Fibroblast of villous mesenchyme (primary cell): ENCODE measurements at places on chromosomes 6 and 20.

- no peak for DNase-seq
Observed at GRCh38 chr20:48751871-48752270, 75.9 kb downstream of the PREX1 start.

DNA sequence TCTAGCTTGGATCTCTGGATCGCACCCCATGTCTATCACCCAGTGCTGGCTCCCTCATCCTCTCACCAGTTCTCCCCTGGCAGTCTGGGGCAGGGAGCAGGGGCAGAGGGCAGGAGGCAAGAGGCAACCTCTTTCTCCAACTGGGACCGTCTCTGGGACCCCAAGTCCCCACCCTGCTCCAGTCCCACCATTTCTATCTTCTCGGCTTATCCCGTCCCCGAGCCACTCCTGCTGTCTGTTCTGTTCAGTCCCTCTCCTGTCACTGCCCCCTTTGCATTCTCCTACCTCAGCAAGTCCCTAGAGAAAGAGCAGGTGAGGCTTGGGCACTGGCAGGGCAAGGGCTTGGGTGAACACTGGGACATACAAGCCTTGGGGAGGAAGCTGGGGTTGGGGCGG is 625 bp upstream of the TNXB start:
- DNase-seq = no peak

GRCh38 chr6:28497306-28497705 is 18.3 kb downstream of the GPX6 start:
- DNase-seq = no peak

GRCh38 chr6:88426005-88426404 is 259.9 kb upstream of the CNR1 start:
- DNase-seq = no peak

- peak; percentile 34 for DNase-seq
Observed at GRCh38 chr20:57432862-57433491, 41.8 kb downstream of the RBM38 start.

DNA sequence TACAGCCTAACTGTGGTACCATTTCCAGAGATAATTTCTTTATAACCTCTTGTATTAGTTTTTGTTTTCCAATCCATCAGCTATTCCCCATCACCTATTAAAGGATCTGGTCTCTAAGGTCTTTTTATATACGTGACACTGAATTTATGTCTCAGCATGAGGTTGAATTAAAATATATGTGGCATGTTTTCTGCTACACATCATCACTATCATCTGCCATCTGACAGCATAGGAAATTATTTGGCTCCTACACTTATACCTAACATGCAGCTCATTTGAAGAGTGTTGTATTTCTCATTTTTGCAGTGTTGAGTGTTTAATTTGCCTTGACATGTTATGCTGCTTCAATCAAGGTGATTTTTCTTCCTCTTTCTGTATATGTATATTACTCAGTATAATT is 100.3 kb downstream of the LIN28B start:
- DNase-seq = no peak

GRCh38 chr6:148370176-148370575 is 27.5 kb downstream of the SASH1 start:
- DNase-seq = no peak

- DNase-seq = no peak
Observed at GRCh38 chr6:44620922-44621321, 233.4 kb downstream of the CDC5L start.

- no peak for DNase-seq
Observed at GRCh38 chr20:9354579-9354978, 159.8 kb upstream of the LAMP5 start.

DNA sequence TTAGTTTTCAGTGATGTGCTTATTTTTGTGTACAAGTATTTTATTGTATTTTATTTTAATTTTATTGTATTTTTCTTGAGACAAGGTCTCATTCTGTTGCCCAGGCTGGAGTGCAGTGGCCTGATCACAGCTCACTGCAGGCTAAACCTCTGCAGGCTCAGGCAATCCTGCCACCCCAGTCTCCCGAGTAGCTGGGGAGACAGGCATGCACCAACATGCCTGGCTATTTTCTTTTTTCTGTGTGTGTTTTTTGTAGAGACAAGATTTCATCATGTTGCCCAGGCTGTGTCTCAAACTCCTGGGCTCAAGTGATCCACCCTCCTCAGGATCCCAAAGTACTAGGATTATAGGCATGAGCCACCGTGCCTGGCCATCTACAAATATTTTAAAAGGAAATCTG is 146.3 kb downstream of the MANEA start:
- DNase-seq = no peak

DNA sequence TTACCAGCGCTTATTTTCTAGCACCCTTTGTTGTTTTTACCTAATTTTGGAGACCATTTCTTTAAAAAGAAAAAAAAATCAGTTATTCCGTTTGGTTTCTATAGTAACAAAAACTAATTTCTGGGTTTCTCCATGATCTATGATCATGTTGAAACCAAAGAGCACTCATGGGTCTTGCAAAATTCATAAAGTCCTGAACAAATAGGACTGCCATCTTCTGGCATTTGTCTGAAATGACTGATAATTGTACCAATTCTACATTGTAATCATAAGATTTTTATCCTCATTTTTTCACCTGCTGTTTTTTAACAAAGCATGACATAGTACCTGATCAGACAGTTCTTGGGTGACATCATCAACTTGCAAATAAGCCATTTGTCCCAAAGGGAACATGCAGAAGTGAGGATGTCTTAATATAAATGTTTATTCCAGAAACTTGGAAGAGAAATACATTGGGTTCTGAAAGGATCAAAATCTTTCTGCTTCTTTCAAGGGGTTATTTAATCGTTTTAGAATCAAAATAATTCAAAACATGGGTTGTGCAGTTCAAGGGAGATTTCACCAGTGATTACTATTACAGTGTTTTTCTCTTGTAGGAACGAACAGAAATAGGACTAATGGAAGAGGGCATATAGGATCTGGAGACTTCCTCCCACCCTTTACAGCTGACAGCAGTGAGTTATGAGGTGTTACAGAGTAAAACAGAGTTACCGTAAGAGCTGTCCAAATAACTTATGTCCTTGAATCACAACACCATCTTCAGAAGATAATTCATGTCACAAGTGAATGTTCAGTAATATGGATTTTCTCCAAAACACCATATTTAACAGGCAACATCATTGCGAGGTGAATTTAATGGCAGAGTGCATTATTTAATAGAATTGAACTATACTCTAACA is 87.1 kb upstream of the GJE1 start:
- DNase-seq = peak; percentile 38
